ENCODE measurements at places on chromosomes 5 and 9. TPM values are rescaled to one million over a fixed set of nuclear protein-coding genes. Genes with fewer than 3 reads are reported as not detected.

- ATAC-seq = no peak
Measured at GRCh38 chr5:85077581-85077980, 692.9 kb upstream of the EDIL3 start.

- ATAC-seq = no peak
Measured at GRCh38 chr5:172717481-172718195, 53.4 kb downstream of the DUSP1 start.

DNA sequence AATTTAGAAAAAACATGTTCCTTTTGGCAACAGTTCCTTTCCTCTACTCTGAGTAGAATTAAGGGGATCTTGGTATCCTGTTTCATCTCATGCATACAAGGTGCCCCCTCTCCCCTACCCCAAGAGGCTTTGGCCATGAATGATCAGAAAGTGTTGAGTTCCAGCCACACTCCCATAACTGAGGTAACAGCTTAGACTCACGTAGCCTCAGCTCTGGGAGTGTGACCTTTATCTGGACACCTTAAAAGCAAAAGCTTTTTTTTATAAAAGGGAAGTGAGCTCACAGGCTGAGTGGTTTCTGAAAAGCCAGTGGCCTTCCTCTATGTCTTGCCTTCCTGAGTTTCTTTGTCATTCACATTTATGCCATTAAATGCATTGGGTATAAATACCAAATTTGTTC lies 900 bp upstream of the HAVCR2 start:
- no peak for ATAC-seq

- no peak for ATAC-seq
Measured at GRCh38 chr5:143164557-143164956, 238.9 kb downstream of the NR3C1 start.

ZNF484 gene
- total RNA-seq = 14.3 TPM
